ENCODE measurements at places on chromosomes 2 and 18. TPM values are rescaled to one million over a fixed set of nuclear protein-coding genes. Genes with fewer than 3 reads are reported as not detected.

- DNase-seq = no peak
These were observed 556 bp downstream of the DNMT3A start for GRCh38 chr2:25341011-25341727.

DNA sequence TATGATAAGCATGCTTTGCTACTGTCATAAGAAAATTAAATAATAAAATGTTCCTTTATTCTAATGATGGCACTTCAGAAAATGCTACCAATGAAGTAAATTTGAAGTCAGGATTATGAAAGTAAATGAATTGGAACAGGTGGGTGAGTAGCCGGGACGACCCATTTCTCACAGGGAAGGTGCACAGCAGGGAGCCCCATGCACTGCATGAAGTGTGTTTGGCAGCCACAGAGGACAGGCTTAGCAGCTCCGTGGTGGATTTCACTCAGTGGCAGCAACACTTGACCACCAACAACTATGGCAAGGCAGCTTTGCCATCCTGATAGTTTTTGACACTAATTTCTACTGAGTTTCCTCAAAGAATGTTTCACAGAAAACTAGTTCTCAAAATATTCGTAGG is 146.3 kb downstream of the ATL2 start:
- no peak for DNase-seq

Gene DYSF
- 0.13 TPM for total RNA-seq

Gene MARCO
- not detected for total RNA-seq
